ENCODE measurements at places on chromosomes 2 and 18.

DNA sequence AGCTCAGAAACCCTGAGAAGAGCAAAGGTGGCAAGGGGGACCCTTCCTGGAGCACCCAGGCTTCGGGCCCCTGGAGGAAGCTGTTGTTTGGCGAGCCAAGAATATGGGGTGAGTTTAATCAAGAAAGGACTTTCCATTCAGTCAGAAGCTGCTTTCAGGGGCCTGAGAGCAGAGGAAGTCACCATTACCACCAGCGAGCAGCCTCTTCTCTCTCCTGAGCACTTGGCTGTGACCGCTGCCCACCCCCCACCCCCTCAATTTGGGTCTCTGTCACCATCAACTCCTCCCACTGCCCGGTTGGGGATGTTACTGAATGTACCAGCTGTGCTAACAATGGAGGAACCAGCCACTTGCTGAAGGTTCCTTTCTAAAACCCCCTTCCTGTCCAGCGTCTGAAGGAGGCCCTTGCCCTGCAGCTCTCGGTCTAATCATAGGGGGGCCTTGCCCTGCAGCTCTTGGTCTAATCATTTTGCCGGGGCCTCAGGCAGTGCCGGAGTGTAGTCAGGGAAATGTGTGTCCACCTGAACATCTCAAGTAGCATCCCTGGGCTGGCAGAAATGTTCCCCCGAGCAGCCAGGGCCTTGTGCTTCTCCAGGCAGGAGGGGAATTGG is 943 bp downstream of the INPP5D start:
- DNase-seq, result no peak

DNA sequence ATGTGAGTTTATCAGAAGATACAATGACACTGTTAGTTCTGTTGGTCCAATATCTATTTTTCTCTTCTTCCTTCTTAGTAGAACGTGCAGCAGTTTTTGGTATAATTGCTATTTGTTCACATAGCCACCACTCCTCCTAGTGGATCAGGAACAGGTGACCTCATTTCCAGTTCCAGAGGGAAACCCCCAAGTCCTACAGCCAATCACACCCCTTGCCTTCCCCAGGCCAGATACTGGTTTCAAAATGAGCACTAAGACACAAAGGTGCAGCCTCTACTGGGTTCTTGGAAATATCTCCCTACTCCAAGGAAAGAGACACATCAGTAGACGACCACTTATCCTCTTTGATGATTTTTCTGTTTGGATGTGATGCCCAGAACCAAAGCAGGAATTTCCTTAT is 103.2 kb downstream of the TCF4 start:
- DNase-seq, result no peak

- no peak for DNase-seq
Measured at GRCh38 chr2:216551234-216552068, 52.8 kb downstream of the RPL37A start.

DNA sequence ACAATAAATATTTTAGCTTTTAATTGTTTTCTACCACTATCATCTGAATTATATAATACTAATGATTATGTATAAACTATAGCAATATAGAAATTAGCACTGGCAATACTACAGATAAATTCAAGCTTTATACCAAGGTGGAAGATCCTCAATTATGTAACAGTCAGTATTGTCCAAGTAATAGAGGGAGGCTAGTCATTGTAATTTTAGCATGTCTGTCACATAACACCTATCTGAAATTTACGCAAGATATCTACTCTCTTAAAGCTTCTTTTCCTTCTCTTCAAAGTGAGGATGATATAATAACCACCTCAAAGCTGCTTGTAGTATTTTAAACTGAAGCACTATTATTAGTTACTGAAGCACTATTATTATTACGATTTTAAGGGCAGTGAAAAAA is 12.2 kb downstream of the KCNJ3 start:
- DNase-seq, result no peak

DNA sequence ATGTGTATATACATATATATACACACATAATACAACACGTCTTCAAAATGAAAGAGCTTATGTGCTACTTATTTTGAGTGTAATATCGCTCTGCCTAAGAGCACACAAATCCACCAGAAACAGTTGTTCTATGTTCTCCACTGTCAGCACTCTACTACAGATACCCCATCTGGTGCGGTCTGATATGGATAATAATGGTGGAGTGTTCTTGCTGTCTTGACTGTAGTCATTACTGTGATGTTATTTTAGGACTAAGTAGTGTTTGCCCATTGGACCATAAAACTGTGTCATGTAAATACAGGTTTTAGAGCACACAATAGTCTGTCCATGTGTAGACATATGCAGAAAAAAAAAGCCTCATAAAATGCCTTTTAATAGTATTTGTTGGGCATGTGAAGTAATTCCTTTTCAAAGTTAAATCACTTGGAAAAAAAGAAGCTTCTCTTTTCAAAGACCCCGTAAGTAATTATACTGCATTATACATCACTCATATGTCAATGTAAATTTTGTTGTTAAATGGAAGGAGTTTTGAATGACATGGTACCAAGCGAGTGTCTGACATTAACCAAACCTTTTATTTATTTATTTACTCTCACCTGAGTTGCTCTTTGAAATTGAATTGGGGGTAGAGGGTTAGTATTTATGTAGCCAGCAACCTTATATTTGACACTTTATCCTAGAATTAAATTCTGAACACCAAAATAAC is 1249.2 kb upstream of the ZEB2 start:
- no peak for DNase-seq

GRCh38 chr2:41784496-41784895 is 263.3 kb upstream of the PKDCC start:
- no peak for DNase-seq

GRCh38 chr2:160252278-160252887 is 52.3 kb upstream of the ITGB6 start:
- DNase-seq, result no peak

DNA sequence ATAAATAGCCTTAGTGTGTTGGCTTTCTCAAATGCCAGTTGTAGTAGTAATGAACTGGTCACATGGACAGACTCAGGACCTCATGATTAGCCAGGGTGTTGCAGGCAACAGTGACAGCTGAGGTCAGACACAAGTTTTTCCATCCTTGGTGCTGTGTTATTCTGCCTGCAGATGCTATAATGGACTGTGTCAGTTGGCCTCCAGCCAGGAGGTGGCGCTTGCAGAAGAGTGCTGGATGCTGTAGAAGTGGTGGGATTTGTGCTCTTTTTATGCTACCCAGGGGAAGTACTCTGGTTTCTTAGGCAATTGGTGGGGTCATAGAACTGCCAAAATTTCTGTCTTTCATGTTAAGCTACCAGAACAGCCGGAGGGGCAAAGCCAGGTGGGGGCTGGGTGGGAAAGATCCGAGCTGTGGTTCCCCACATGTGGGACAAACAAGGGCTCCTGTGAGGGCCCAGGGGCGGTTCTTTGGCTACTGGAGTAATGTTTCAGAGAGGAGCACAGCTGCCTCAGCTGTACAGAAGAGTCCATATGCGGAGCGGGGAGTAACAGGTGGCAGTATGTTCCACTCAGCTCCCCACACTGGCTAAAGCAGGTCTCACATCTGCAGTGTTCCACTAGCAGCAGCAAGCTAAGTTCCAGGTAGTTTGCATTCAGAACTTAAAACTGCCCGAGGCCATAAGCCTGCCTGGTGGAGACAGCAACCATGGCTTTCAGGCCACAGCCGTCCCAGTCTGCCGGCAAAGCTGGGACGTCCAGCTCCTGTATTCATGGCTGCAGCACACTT is 104.4 kb downstream of the GULP1 start:
- DNase-seq, result no peak

- no peak for DNase-seq
Measured at GRCh38 chr18:52200406-52200805, 139.6 kb upstream of the DCC start.

DNA sequence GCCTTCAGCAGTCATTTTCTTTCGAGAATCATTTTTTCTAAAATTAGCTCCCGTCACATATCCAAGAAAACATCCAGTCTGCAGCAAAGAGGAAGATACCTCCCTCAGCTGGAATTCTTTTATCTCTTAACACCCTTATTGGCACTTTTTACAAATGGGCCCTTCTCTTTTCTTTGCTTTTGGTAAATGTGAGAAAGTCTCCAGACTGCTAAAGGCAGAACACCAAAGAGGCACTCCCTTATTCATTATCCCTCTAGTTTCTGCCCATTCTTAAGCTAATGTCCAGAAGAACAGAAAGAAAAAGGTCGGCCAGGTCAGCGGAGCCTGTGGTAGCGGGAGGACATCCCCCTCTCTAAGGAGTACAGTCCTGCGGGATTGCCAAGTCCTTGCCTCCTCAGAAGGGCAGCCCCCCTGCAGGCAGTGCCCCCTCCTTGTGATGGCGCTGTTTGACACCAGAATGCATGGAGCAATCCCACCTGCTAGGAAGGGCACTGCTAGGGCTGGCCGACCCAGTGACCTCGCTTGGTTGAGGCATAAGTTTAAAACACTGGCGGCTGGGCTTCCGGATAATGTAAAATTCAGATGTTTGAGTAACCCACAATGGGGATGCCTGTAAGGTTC is 34.0 kb downstream of the ST6GAL2 start:
- no peak for DNase-seq

DNA sequence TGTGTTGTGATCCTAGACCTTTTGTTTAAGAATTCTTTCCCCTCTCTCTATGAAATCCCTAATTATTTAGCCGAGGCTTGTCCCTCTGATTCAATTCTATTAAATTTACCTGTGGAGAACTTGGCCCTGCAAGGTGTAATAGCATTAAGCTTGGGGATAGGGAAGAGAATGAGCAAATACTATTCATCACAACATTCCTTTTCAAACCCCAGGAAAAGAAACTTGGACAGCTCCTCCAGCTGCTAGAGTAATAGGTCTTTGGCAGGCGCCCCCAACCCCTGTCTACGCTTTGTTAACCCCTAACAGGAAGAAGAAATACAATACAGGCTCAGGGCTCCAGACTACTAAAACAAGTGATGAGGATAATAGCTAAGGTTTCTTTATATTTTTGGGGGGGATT is 957.0 kb downstream of the CPS1 start:
- DNase-seq, result no peak

- no peak for DNase-seq
Measured at GRCh38 chr2:159226059-159226461, 60.4 kb downstream of the WDSUB1 start.

DNA sequence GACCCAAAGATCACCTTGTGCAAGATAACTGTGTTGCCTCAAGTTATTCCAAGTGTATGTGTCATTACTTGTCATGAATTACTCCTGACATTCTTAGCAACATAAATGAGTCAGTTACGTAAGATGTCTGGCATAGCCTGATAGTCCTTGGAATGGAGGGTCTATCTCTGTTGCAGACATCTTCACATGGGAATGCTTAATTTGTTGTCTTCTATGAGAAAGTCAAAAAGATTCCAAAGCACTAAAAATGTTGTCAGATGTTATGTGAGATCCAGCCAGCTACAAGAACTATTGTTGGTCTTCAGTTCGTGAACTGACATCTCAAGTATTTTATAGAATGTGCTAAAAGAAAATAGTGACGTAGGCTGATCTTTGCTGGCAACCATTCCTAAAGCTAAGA is 178.2 kb upstream of the RASGRP3 start:
- DNase-seq, result no peak

DNA sequence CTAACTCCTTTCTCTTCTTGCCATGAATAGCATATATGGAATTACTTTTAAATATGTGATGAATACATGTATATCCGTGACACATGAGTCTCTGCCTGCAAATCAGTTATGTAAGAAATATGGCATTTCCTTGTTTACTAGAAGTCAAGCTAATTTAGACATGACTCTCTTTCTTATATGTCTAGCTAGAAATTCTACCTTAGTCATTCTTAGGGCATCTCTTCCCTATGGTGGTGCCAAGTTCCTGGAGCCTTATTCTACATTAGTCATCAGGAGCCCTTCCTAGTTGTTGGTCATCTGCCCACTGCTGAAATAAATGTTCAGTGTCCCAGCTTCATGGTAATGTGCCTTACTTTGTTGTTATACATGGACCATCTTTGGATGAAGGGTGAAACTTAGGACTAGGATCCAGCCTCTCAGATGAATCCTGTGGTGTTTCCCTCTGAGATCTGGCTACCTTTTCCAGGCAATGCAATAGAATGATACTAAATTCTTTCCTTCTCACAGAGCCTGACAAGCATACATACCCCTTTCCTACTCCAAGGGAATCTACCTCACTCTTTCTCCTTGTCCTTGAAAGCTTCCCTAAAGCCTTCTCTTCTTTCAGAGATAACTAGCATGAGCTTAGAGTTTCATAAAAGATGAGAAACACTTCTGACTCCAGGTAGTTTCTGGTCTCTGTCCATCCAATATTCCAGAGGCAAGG is 415.3 kb upstream of the VWC2L start:
- DNase-seq, result no peak

GRCh38 chr2:195891081-195891480 is 177.6 kb downstream of the DNAH7 start:
- no peak for DNase-seq

- no peak for DNase-seq
Measured at GRCh38 chr2:5042666-5043440, 649.3 kb upstream of the SOX11 start.

DNA sequence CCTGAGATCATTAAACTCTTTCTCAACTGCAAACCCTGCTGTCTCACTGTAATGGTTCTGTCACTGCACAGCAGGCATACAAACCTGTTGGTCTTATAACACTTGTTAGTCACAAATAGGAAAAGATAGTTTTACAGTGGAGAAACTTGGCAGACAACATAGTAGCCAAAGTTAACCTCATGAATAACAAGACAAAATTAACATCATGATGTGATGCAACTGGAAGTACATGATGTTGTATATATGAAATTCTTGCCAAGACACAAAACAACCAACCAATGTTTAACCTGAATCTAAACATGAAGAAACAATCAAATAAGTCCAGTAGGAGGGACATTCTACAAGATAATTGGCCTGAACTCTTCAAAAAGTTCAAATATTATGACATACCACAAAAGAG is 189.3 kb downstream of the RNF152 start:
- DNase-seq, result no peak

GRCh38 chr18:21686282-21687105 is 18.1 kb downstream of the ABHD3 start:
- DNase-seq, result no peak

DNA sequence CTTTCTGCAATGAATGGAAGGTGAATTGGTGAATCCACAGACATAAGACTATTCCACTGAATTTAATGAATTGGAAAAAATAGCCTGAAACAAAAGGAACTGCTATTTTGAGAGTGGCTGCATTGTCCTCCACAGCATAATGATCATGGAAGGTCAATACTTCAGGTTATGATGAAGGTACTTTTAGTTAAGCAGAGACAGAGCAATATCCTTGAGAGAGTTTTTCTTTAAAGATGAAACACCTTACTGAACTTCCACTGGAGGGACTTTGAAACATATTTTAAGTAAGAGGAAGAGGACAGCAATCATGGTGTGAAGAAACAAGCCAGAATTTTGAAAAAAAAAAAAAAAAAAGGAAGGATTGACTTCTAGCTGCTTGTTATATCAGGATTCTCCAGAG is 68.8 kb upstream of the DPP10 start:
- no peak for DNase-seq

DNA sequence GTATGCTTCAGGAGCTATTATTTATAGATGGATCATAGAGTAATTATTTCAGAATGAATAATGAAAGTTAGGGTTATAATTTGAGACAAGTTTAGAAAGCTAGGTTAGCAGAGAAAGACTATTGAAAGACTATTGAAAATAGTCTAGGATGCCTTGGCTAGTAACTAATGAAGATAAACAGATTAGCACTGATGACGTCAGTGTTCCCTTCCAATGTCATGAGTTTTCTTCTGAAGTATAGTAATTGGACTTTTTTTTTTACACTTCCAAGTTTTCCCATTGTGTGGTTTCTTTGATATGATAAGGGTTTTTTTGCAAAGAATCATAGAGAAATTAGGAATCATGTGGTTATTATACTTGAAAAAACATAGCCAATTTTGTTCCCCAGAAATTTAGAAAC is 1041.5 kb upstream of the CRIM1 start:
- DNase-seq, result no peak

GRCh38 chr2:99970292-99970868 is 172.0 kb downstream of the AFF3 start:
- DNase-seq, result no peak

Measured in activated naive CD4-positive, alpha-beta T cell (primary cell).